Astrocyte (in vitro differentiated cells and primary cell): ENCODE measurements at places on chromosomes 7 and 10.

DNA sequence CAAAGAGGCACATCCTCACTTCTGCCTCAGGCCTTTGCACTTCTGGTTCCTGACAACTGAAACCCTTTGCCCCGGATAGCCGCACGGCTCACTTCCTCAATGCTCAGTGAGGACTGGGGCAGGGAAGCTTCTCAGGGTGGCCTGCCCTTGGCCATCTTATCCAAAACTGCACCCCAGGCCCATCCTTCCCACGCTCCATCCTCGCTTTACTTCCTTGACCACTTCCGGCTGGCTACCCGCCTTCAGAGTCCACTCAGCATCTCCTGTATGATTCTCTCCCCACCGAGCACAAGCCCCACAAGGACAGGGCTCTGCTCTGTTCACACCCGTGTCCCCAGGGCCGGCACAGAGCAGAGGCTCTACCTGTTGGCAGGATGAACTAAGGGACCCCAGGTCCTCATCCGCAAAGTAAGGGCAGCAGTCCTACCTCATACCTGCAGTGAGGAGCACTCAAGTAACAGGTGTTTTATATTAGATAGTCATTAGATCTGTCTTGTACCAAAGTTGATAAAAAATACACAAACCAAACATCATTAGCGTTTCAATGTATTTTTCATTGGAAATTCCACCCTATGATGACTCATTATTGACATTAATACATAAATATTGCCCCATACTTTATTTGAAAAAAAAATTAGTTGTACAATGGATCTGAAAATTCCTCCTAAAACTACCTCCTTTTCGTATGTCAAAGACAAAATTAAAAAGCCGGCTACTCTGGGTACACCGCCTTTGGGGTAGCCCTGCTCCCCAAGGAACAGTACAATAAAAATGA, 35.0 kb downstream of the GNA12 start:
- DNase-seq = no peak

GRCh38 chr10:6204341-6205191, 1.8 kb downstream of the PFKFB3 start:
- DNase-seq = peak; percentile 62

GRCh38 chr10:50561816-50562215, 61.9 kb downstream of the SGMS1 start:
- no peak for DNase-seq

DNA sequence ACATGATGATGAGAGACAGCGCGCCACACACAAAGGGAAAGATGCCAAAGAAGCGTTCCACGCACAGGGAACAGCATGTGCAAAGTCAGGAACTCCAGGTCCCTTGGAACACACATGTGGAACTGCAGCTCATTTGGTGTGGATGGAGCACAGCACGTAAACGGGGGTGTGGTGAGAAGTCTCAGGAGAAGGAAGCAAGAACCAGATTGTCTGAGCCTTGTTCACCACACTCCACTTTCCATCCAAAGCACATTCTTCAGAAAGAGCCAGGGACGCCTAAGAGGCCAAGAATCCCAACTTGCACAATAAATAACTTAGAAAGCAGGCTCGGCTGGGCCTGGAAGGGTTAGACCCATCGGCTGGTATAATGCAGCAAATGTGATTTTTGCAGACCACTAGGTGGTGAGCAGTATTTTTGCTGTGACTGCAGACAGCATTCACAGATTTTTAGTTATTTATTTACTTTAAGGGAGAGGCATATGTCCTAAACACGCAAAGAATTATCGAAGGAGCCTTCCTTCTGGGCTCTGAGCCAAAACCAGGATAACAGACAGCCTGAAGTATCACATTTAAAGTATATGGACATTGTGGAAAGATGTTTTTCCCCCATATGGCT, 27.9 kb upstream of the ASCC1 start:
- peak; percentile 70 for DNase-seq

DNA sequence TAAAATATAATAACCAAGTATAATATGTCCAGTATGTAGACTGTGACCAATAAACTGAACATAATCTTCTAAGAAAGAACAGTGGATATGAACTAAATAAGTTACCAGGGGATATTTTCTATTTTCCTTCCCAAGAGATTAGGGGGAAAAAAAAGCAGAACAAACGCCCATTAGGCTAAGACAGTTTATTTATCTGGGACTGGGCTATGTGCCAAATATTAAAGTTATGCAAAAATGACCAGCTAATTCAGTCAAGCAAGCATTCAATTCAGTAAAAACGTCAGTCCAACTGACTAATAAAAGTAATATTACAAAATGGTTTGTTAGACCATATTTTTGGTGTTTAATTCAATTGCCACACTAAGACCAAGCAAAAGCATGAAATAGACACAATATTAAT, 122.2 kb downstream of the TSPAN12 start:
- DNase-seq = peak; percentile 52

- DNase-seq = no peak
Observed at GRCh38 chr10:104880624-104881398, 239.7 kb downstream of the SORCS3 start.

GRCh38 chr7:81218480-81219106, 299.7 kb upstream of the SEMA3C start:
- DNase-seq = no peak

DNA sequence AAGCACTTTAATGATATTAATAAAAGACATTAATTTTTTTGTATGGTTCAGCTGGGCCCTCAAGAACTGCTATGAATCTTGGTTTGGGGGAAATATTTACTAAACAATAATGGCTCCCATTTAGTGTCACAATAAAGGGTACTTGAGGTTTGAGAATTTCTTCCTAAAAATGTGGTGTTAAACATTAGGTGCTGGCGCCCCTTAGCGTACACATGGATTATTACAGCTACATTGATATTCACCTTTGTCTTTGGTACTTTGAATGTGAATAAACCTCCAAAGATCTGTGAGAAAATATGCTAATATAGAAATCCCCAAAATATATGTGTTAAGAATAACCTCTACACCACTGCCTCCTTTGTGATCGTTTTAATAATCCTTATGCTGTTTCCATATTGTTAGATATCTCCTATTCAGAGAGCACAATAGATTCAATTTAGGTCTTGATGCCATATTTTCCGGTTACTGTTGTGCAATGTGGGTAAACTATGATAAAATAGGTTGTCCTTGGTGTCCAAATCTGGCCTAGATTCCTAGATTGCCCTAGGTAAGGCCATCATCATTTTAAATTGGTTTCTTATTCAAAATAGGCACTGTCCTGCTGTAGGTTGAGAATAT, 161.8 kb upstream of the CACNA2D1 start:
- DNase-seq = no peak

DNA sequence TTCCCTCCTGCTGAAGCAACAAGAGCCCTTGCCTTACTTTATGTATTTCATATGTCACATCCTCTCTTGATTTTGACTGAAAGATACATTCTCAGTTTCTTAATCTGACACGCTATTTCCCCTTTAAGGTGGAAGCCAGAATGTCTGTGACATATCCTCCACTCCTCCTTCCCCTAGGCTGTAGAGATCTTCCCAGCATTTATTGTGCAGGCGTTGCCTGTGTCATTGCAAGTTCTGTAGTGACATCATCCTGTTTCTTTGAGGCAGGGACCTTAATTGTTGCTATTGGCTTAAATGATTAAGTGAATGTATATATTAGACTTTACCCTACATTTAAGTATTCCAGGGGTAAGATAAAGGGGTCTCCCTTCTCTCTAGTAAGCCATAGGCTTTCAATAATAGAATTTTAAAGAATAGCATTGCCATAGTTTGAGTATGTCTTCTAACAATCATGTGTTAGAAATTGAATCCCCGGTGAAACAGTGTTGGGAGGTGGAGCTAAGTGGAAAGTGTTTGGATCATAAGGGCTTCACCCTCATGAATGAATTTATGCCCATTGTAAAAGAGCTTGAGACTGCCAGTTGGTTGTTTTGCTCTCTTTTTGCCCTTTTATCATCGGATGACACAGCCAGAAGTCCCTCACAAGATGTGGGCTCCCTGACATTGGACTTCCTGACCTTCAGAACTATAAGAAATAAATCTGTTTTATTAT, 189.5 kb upstream of the CDC14C start:
- no peak for DNase-seq

GRCh38 chr10:8013006-8013405, 41.5 kb upstream of the GATA3 start:
- DNase-seq = no peak

DNA sequence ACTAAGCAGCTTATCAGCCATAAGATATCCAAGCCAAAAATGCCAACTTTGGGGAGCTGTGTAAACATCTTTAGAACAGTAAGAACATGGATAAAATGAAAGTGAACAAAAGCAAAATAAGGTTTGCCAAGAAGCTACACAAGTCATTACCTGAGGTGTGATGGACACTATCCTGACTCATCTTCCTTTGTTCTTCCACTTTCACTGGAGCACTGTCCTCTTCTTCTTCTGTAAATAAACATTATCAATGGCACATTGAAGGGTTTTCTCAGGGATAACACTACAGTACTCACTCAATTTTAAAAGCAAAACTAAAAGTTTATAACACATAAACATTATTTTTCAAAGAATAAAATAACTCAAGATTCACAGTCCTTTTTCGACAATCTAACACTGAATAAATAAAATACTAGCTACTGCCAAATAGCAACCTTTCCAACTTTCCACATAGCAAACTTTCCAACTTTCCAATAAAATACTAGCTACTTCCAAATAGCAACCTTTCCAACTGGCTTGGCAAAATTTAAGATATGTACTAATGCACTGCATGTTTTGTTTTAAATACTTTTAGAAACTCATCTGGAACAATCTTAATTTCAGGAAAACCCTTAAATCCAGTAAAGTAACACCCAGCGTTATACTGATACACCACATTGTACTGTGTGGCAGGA, 174.1 kb downstream of the SKAP2 start:
- no peak for DNase-seq

GRCh38 chr7:111755383-111755782, 193.1 kb upstream of the IMMP2L start:
- no peak for DNase-seq

DNA sequence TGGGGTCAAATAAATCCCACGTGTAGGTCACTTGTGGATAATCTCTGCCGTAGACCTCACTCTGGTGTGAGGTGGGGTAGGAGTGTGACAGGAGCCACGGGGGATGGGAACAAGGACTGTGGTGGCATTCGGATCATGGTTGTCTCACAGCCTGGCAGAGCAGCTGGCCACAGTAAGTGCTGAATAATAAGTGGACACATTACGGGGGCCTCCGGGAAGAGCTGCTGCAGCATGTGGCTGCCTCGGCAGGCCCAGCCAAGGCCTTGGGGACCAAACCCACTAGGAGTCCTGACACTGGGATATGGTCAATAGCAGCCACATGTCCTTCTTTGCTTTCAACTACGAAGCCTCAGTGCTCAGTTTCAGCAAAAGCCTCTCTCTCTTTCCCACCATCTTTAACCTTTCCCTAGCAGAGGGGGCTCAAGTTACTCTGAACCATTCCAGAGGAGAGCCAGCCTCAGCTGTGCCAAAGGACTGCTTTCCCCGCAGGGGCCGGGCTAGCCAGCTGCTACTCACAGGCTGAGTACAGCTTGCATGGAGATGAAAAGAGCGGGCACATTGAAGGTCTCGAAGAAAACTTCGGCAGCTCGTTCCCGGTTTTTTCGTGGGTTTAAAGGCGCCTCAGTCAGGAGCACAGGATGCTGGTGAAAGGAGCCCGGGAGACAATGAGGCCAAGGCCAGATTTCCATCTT, 17.3 kb downstream of the ACTR1A start:
- DNase-seq = no peak

GRCh38 chr10:82176587-82176986, 301.6 kb downstream of the NRG3 start:
- DNase-seq = no peak

DNA sequence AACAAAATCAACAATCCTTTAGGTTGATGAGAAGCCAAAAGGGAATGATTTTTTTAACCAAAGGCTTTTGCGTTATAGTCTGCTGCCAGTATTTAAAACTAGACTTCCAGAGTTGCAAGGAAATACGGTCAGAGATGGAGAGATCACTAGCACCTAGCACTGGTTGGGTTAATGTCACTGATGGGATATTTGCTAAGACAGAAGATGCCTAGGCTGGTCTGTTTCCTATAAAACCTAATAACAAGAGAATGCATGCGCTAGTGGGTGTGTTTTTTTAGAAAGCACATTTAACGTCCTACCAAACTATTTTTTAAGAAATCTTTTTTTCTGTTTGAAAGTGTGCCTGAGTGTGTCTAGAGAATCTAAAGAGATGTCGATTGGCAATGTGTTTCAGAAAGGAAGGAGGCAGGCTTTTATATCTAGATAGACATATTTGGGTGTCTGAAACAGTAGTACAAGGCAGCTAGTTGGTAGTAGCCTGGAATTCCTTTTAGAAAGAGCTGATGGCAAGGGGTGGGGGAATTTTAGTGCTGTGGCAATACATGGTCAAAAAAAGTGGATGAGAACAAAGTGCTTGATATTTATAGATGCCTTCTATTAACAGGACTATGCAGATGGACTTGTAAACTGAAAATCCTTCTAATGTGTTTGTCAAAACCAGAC, 863 bp downstream of the CALD1 start:
- no peak for DNase-seq

DNA sequence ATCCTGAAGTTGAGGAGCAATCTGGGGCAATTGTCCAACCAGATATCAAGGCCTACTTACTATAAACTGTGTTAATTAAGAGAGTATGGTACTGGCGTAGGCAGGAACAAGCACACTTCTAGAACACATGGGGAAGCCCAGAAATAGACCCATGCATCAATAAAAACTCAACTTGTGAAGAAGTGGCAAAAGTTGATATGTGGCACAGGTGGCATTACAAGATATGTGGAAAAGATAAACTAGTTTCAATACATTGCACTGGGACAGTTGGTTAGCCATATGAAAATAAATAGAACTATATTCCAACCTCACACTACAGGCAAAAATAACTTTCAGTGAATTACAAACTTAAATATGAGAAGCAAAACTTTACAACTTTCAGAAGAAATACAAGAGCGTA, 828.7 kb upstream of the LRRN3 start:
- no peak for DNase-seq

DNA sequence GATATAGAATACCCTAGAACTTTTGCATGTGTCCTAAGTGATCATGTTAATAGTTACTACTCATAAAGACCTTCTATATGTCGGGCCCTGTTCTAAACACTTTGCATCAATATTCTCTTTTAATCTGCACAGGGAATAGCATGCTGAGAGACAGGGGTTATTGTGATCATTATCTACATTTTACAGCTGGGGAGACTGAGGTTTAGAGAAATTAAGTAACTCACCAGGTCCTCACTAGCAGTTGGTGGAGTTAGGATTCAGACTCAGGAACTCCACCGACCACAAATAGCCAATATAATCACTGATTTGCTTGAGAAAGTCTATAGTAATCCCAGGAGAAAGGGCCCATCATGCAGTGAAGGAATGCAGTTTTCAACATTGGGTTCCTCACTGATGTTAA, 111.2 kb upstream of the ADO start:
- no peak for DNase-seq
